ENCODE measurements at places on chromosomes 4 and X. TPM values are rescaled to one million over a fixed set of nuclear protein-coding genes. Genes with fewer than 3 reads are reported as not detected.

The MAMLD1 gene
- total RNA-seq: 4.2 TPM

- no peak for DNase-seq
Measured at GRCh38 chr4:40856840-40857362, 107.1 kb downstream of the NSUN7 start.

The MAGEB1 gene
- total RNA-seq: not detected

- DNase-seq: no peak
Measured at GRCh38 chr4:108533245-108533844, 87.0 kb upstream of the RPL34 start.

DNA sequence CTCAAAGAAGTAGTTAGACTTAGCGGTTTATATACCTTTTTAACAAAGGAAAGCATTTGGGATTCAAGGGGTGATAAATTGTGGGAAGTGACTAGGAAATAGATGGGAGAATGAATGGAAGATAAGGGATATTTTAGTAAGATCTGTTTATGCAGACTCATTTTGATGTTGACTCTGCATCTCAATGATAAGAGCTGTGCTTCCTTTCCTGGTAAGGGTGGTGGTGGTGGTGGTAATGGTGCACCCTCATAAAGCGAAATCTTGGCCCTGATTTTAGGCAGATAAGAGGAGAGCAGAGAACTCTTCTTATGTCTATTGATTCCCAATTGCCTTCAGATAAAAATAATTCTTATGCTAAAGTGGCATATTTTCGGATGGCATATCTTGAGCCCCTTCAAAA, 197.1 kb downstream of the SPRY1 start:
- no peak for DNase-seq

DNA sequence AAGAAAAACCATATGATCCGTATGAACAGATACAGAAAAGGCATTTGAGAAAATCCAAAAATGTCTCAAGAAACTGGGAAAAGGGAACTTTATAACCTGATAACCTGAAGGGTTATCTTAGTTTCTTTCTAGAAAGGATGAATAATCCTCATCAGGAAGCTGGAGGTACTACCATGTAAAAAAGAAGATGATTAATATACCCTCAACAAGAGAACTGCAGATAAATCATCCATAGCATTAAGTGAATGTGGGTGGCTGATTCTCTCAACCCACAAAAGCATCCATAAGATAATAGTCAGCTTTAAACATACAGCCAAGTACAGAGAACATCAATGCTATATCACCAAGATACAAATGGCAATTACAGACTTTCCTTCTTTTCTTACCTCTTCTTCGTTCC, 26.4 kb downstream of the ANAPC10 start:
- no peak for DNase-seq

- DNase-seq: no peak
Measured at GRCh38 chr4:3227878-3228675, 20.9 kb upstream of the MSANTD1 start.

The TMSB15C gene
- total RNA-seq: 0.83 TPM

DNA sequence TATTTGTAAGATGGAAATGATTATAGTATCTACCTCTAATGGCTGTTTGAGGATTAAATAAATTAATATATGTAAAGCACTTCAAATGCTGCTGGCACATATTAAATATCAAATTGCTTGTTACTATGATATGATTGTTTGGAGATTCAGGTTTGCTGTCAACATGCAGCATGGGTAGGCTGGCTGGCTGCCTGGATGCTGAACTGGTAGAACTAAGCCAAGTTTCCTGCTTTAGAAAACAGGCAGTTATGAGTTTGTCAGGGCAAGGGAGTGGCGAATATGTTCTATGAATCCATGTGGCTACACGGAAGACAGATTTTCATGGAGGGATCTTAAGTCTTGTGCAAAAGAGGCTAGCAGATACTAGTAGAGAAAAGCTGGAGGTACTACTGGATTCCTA, 239.6 kb downstream of the GBA3 start:
- no peak for DNase-seq

The BANK1 gene
- total RNA-seq: 1.1 TPM

DNA sequence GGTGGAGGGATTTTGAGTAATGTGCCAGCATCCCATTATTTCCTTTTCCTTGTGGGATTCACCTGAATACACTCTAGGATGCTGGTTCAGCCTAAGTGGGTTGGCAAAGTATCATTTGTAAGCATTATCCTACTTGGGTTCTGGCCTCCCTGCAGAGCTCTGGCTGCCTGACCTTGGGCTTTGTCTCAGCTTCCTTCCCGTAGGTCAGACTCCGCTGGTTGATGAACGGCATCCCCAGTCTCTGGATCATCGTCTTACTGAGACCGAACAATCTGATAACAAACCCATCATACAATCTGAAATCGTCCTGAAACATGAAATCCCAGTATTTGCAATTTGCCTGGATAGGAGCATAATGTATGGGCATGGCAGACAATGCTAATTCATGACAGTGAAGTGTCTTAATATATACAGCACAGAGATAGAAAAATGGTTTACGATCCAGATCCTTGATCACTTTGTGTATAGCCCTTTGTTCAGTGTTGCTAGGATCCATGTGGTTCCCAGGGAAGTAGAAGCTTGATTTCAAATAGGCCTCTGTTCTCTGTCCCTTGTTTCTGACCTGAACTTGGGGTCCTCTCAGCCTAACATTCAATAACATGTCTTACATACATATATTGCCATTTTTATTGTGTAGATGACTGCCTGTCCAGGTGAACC, 5.5 kb downstream of the MID2 start:
- DNase-seq: no peak

GRCh38 chrX:13937370-13938050, 92.2 kb downstream of the GEMIN8 start:
- no peak for DNase-seq

The SLC6A14 gene
- not detected for total RNA-seq

The ETDA gene
- not detected for total RNA-seq

DNA sequence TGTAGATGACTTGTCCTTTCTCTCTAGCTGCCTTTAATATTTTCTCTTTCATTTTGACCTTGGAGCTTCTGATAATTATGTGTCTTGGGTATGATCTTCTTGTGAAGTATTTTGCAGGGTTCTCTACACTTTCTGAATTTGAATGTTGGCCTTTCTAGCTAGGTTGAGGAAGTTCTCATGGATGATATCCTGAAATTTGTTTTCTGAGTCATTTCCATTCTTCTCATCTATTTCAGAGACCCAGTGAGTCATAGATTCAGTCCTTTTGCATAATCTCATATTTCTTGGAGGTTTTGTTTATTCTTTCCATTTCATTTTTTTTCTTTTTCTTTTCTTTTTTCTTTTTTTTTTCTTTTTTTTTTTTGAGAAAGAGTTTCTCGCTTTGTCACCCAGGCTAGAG, 585.7 kb upstream of the PABPC4L start:
- no peak for DNase-seq

- DNase-seq: no peak
Measured at GRCh38 chr4:153791746-153792617, 3.1 kb upstream of the SFRP2 start.

- no peak for DNase-seq
Measured at GRCh38 chr4:45385306-45385705, 659.0 kb upstream of the GNPDA2 start.

The MAGEC1 gene
- total RNA-seq: not detected

GRCh38 chr4:152708361-152708760, 28.6 kb upstream of the TMEM154 start:
- DNase-seq: no peak

The GALNTL6 gene
- 0.42 TPM for total RNA-seq

DNA sequence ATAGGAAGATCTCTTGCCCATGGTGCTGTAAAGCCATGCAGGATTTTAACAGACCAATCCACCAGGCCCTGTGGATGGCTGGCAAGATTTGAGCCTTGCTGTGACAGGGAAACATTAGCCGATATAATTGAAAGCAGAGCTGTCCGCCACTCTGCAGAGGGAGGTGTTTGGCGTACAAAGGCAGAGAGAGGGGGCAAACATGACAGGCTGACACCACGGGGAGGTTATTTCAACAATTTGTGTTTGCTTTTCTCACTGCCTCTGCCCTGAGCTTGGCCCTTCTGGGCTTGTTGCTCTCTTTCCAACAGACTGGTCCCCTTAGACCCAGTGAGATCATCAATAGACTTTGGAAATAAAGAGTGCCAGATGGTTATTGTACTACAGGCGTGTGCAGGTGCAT, 59.4 kb downstream of the CLNK start:
- DNase-seq: no peak

DNA sequence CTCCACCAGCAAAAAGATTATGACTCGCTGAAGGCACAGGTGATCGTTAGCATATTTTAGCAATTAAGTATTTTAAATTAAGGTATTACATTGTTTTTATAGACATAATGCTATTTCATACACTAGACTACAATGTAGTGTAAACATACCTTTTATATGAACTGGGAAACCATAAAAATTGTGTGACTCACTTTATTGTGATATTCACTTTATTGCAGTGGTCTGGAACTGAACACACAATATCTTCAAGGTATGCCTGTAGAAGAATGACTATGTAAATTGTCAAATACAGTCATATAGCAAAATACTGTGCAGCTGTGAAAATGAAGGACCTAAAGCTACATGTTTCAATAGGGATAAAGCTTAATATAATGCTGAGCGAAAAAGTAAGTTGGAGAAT, 26.6 kb upstream of the MAML3 start:
- no peak for DNase-seq

GRCh38 chr4:86946868-86947500, 12.2 kb downstream of the AFF1 start:
- DNase-seq: no peak
